Naive thymus-derived CD8-positive, alpha-beta T cell (primary cell): ENCODE measurements at places on chromosomes 16 and 17.
A peak's percentile ranks its signal among the peaks of the same experiment; 100 is the strongest.

DNA sequence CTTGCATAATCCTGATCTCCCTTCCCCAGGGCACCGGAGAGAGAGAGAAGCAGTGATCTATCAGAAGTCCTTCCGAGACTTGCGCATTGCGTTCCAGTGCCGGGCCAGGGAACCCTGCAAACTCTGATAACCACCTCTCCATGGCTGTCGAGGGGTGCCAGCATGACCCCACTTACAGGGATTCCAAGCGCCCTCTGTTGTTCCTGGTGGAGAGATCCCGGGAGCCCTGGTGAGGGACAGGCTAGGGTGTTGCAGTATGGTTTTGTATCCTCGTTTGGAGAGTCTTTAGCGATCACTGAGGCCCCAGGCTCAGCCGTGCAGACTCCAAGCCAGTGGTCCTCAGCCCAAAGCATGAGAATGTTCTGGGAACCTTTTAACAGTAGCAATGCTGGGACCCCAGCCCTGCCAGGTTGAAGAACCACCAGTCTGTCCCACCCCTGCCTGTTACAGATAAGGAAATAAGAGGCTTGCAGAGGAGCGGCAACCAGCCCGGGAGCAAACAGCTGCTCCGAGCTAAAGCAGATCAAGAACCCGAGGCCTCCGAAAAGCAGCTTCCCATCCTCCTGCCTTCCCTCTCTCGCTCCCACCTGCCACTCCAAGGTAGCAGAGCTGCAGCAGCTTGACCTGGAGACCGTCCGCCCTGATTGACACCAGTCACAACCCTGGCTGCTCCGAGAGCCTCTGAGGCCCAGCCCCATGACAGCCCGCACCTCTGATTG lies 150.3 kb upstream of the RPL38 start:
- no peaks in the 10 kb centered on the region for H3K36me3 ChIP-seq
- H3K4me1 ChIP-seq = no peaks in the 10 kb centered on the region
- no peak for DNase-seq
- peaks cover 35% of the 10 kb centered on the region for H3K27me3 ChIP-seq
- no peak overlapping the region for H3K4me3 ChIP-seq

GRCh38 chr16:11729787-11730186 lies 12.9 kb downstream of the TXNDC11 start:
- H3K4me1 ChIP-seq = peaks cover 11% of the 10 kb centered on the region
- H3K36me3 ChIP-seq = no peaks in the 10 kb centered on the region
- DNase-seq = no peak
- H3K27ac ChIP-seq = no peak overlapping the region
- no peaks in the 10 kb centered on the region for H3K27me3 ChIP-seq

GRCh38 chr16:30421010-30421409 lies 8.8 kb downstream of the DCTPP1 start:
- H3K36me3 ChIP-seq = peaks cover 6% of the 10 kb centered on the region
- no peak for DNase-seq
- no peak overlapping the region for H3K4me3 ChIP-seq
- H3K27me3 ChIP-seq = no peaks in the 10 kb centered on the region
- H3K27ac ChIP-seq = no peak overlapping the region

DNA sequence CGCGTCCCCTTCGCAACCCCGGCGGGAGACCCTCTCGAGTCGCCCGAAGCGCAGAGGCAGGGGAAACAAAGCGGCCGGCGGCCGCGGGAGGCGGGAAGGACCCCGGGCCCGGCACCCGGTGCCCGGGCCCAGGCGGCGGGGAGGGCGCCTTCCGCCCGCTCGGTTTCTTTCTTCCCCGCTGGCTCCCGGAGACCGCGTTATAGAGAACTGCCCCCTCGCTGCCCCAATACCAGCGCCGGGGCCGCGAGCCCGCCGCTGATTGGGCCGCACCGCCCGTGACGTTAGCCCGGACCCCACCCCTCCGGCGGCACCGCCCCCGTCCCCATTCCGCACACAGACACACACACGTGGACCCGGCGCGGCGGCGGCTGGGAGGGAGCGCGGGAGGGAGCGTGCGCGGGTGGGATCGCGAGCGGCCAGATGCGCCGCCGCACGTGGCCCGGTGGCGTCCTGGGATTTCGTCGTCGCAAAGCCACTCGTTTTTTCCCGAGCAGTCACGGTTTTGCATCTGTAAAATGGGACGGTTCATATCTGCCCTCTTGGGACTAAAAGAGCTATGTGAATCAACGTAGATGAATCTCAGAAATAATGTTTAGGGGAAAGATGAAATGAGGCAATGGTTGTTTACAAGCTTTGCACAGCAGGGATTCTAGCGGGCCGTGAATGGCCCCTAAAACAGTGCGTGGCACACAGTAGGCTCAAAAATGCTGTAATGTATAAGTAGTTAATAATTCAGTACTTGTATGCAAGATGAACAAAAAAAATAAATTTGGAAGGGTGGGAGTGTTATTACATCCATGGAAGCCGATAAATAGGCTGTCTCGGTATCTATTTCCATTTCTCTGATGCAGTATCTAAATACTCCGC lies at the start of gene EPOP:
EPOP (minus strand) TSS at position 209 of the 867 bp plus-strand sequence. CDS start 462 bp downstream, outside the sequence.
- peaks cover 28% of the 10 kb centered on the region for H3K27me3 ChIP-seq
- DNase-seq = peak; percentile 84
- peaks cover 30% of the 10 kb centered on the region for H3K4me1 ChIP-seq
- no peak within 1 kb of the TSS for H3K27ac ChIP-seq
- peak within 1 kb of the TSS; percentile 66 for H3K4me3 ChIP-seq

DNA sequence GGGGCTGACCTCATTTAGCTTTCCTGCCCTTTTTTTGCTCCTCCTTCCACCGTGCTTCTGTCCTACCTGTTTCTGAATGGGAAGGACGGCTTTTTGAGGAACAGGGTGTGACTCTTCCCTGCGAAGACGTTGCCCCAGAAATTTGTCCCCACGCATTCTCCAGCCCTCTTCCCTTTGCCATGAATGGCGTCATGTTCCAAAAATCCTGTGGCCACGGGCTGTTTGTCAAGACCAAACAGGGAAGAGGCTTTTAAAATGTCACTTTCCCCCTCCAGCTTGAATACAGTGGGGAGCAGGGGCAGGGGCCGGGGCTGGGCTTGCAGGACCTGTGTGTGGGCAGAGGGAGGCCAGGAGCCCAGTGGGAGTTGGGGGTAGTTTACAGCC lies 13.9 kb downstream of the MPRIP start:
- no peak overlapping the region for H3K4me3 ChIP-seq
- peak overlapping the region; percentile 19 for H3K27ac ChIP-seq
- no peaks in the 10 kb centered on the region for H3K27me3 ChIP-seq
- peaks cover 24% of the 10 kb centered on the region for H3K4me1 ChIP-seq

DNA sequence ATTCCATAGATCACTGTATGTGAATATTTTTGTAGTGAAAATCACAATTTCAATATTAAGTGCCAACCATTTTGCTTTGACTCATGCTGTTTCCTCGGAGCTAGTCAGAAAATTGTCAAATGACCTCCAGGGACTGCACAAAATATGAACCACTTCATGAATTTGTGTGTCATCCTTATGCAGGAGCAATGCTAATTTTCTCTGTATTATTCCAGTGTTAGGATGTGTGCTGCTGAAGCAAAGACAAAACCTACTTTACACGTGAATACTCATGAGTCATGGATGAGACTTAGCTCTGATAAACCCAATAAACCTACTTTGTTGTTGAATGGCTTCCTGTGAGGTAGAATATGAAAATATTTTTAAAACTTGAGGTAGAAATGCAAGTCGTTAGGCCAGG lies 65.2 kb downstream of the SHCBP1 start:
- peaks cover 3% of the 10 kb centered on the region for H3K4me1 ChIP-seq
- no peak overlapping the region for H3K27ac ChIP-seq
- H3K4me3 ChIP-seq = no peak overlapping the region
- no peaks in the 10 kb centered on the region for H3K36me3 ChIP-seq

- DNase-seq = no peak
- no peak overlapping the region for H3K4me3 ChIP-seq
- H3K36me3 ChIP-seq = no peaks in the 10 kb centered on the region
- peaks cover 77% of the 10 kb centered on the region for H3K4me1 ChIP-seq
- no peak overlapping the region for H3K27ac ChIP-seq
Measured at GRCh38 chr17:80675438-80676095, 130.9 kb downstream of the RPTOR start.

GRCh38 chr16:89690392-89690901 lies 4.0 kb downstream of the CDK10 start:
- no peak overlapping the region for H3K27ac ChIP-seq
- no peak for DNase-seq
- peaks cover 9% of the 10 kb centered on the region for H3K4me1 ChIP-seq

- H3K4me3 ChIP-seq = no peak overlapping the region
- H3K27me3 ChIP-seq = no peaks in the 10 kb centered on the region
- peak overlapping the region; percentile 25 for H3K27ac ChIP-seq
- no peaks in the 10 kb centered on the region for H3K36me3 ChIP-seq
- no peak for DNase-seq
- peaks cover 87% of the 10 kb centered on the region for H3K4me1 ChIP-seq
Measured at GRCh38 chr16:81830845-81831540, 51.9 kb downstream of the PLCG2 start.

GRCh38 chr16:55915096-55915827 lies 40.1 kb upstream of the CES5A start:
- H3K36me3 ChIP-seq = peaks cover 2% of the 10 kb centered on the region
- no peak overlapping the region for H3K4me3 ChIP-seq
- H3K27me3 ChIP-seq = peaks cover 58% of the 10 kb centered on the region
- no peaks in the 10 kb centered on the region for H3K4me1 ChIP-seq
- no peak overlapping the region for H3K27ac ChIP-seq

DNA sequence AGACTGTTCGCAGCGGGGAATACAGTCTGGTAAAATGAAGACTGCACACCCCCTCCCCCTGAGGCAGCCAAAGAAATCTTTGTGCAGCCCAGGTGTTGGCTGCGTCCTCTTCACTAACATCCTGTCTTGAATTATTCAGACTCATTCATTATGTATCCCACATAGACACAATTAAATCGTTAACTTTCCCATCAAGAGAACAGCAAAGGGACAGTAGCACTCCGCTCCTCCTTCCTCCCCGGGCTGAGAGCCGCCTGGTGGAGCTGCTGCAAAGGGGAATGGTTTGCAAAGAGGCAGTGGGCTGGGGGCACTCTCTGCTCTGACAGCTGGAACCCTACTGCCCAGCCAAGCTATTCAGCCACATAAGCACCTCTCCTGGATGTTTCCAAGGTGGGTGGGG lies 290.0 kb upstream of the SOX9 start:
- H3K36me3 ChIP-seq = no peaks in the 10 kb centered on the region
- H3K4me1 ChIP-seq = no peaks in the 10 kb centered on the region
- H3K27me3 ChIP-seq = peaks cover 2% of the 10 kb centered on the region
- H3K4me3 ChIP-seq = no peak overlapping the region

- peaks cover 45% of the 10 kb centered on the region for H3K4me1 ChIP-seq
- H3K27me3 ChIP-seq = no peaks in the 10 kb centered on the region
- H3K4me3 ChIP-seq = no peak overlapping the region
- H3K36me3 ChIP-seq = peaks cover 3% of the 10 kb centered on the region
- no peak for DNase-seq
Measured at GRCh38 chr16:89953671-89954406, 5.3 kb downstream of the DEF8 start.
